CD4-positive, alpha-beta T cell treated with Interleukin-6 for 4 hours (primary cell): ENCODE measurements at places on chromosomes 4 and X.

GRCh38 chrX:20147561-20147960, 5.9 kb upstream of the EIF1AX start:
- no peak for DNase-seq

DNA sequence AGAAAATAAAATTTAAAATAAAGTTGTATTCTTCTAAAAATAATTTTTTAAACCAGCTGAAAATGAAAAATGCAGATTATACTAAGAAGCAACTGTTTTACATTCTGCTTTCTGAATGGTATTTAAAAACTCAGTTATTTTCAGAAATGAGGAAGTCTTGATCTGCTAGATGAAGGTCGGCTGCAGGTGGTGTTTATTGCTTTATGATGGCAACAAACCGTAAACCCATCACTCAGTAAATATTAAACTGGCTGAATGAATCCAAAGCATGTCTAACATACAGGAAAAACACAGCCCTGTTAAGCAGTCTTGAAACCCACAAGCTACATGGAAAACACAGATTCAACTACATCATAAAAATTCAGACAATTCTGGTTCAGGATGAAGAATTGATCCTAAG, 29.3 kb downstream of the DYNLT3 start:
- DNase-seq, result no peak

DNA sequence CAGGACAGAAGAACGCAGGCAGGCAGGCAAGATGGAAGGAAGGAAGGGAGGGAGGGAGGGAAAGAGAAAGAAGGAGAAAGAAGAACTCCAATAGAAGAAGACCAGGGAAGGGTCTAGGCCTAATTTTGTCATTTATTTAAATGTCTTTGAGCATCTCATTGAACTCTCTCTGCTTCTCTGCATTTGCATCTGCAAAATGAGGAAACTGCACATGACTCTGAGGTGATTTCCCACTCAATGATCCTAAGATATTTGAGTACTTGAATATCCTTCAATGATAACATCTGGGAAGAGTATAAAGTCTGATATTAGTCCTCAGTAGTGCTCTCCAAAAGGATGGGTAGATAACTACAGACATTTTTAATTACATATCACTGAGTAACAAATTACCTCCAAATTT, 33.1 kb upstream of the RBPJ start:
- no peak for DNase-seq

DNA sequence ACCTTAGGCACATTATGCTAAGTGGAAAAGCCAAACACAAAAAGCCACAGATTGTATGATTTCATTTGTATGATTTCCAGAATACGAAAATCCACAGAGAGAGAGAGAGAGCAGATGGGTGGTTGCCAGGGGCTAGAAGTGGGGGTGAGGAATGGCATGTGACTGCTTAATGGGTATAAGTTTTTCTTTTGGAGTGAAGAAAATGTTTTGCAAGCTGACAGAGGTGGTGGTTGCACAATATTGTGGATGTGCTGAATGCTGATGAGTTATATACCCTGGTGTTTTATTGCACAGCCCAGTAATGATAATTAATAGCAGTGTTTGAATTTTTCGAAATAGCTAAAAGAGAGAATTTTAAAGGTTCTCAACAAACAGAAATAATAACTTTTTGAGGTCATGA, 386.1 kb upstream of the HS3ST1 start:
- no peak for DNase-seq

DNA sequence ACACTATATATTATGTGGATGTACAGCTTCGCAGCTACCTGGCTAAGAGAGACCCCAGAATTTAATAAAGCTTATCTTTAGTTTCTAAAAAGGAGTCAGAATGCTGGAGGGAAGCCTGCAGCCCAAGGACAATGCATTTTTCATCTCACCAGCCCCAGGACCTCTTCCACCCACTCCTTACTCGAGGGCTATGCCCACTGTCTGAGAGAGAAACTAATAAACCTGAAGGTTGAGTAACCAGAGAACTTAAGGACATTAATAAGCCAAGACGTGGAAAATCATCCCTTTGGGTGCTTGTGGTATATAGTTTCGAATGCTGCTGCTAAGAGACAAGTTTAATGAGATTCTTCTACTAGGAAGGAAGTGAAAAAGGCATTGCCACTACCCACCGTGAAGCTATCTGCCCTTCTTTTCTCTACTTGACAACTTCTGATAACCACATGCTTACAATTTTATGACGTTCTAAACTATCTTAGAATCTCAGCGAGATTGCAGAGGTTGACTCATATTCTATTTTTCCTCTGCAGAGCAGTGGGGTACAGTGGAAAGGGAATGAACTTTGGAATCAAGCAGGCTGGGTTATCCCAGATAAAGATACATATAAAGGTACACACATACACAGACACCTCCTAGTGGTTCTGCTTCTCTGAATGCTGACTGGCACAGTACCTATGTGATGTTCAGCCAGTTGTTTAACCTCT, 3.3 kb downstream of the RELL1 start:
- no peak for DNase-seq

DNA sequence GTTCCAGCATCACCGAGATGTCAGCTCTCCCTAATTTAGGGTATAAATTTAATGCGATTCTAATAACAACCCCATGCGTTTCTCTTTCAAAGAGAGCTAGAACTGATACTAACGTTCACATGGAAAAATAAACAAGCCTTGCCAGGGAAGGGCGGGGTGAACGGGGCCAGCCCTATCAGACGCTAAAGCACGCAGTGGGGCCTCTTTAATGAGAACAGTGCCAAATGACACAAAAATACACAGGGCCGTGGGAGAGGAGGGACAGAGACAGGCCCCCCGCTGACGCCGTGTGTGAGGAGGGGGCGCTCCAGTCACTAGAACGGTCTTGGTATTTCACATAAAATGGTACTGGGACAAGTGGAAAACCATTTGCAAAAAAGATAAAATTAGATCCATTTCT, 21.3 kb upstream of the ADRA2C start:
- no peak for DNase-seq

GRCh38 chr4:124432500-124432899, 280.0 kb downstream of the ANKRD50 start:
- no peak for DNase-seq

- DNase-seq, result no peak
Observed at GRCh38 chr4:10240691-10241090, 124.1 kb upstream of the WDR1 start.

GRCh38 chr4:75545526-75545925, 10.3 kb upstream of the ODAPH start:
- DNase-seq, result no peak

- no peak for DNase-seq
Observed at GRCh38 chrX:152932598-152933175, 34.8 kb downstream of the ZNF185 start.

DNA sequence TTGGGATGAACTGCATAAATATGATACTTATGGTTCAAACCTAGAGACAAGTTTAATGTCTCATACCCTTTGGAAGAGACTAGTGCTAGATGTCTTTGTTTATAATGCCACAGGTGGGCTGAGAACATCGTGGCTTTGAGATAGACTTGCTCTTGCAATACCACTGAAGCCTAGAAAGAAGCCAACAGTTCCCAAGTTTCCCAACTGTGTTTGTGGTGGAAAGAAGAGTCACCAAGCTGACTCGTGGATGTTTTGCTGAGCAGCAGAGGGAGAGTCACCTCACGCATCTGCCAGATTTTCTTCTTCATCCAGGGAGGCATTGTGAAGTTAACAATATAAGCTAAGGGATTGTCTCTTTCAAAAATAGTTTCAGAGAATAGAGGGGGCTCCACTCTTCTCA, 1076.2 kb downstream of the C4orf33 start:
- DNase-seq, result no peak

DNA sequence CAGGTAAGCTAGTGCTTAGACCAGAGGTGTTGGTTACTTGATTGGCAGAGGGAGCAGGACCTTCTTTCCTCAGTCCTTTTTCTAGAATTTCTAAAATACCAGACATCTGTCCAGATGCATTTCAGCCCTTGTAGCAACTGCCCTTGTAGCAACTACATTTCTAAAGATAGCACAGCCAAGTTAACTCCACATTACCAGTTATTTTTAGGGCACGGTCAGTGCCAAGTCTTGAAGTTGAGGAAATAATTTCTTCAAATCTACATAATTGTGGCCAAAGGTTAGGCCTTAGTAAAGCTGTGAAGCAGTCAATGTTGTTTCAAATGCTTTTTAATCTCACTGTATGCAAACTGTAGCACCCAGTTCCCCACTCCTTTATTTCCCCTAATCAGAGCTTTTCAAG, 62.9 kb downstream of the MID1IP1 start:
- no peak for DNase-seq
